Activated CD4-positive, alpha-beta T cell treated with anti-CD3 and anti-CD28 coated beads, Interleukin-2, amount 50 U/mL, for 24 hours (primary cell): ENCODE measurements at places on chromosomes 13 and 19.
A peak's percentile ranks its signal among the peaks of the same experiment; 100 is the strongest.

GRCh38 chr19:56896095-56896494, 55.6 kb upstream of the PEG3 start:
- no peak for DNase-seq

DNA sequence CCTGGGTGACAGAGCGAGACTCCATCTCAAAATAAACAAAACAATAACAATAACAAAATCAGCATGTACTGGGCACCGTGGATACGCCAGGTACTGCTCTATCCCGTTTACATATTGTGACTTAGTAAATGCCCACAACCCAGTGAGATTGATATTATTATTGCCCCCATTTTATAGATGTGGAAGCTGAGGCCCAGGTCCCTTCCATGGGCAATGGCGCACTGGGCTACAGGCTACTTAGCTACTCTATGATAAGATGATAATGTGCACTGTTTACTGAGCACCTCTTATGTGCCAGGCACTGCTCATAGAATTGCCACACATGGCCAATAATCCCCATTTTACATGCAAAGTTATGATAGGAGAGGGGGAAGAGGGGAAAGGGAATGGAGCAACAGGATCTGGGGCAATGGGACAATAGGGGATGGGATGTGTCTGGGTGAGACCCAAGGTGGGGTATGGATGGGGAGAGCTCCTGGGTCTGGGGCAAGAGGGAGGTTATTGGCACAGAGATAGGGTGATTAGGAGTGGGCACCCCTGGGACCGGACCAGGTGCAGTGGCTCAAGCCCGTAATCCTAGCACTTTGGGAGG, 5.4 kb downstream of the KCNN4 start:
- DNase-seq: no peak

GRCh38 chr13:48531416-48532255, 1.2 kb downstream of the RCBTB2 start:
- DNase-seq: no peak

GRCh38 chr19:54105796-54106195, 3.1 kb downstream of the NDUFA3 start:
- DNase-seq: no peak

DNA sequence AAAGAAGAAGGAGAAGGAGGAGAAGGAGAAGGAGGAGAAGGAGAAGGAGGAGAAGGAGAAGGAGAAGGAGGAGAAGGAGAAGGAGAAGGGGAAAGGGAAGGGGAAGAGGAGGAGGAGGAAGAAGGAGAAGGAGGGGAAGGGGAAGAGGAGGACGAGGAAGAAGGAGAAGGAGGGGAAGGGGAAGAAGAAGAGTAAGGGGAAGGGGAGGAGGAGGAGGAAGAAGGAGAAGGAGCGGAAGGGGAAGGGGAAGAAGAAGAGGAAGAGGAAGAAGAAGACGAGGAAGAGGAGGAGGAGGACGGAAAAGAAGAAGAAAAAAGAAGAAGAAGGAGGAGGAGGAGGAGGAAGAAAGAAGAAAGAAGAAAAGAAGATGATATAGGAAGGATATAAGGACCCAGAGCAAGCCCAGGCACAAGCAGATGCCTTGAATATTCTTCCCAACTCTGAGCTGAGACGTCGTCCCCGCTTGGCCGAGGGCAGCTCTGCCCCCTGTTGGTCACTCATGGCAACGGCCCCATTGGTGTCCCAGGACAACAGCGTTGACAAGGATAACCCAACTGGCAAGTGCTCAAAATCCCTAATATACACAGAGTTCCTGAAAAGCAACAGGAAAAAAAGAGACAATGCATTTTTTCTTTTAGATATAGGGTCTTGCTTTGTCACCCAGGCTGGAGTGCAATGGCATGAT, 30.6 kb upstream of the IGSF23 start:
- no peak for DNase-seq

GRCh38 chr19:33206261-33207039, 12.3 kb downstream of the LRP3 start:
- no peak for DNase-seq

GRCh38 chr19:11881151-11881800, 6.3 kb upstream of the ZNF69 start:
- peak; percentile 25 for DNase-seq

GRCh38 chr13:50887151-50887550, 22.4 kb upstream of the RNASEH2B start:
- DNase-seq: no peak

GRCh38 chr13:25335856-25336255, 34.4 kb downstream of the NUP58 start:
- DNase-seq: no peak

GRCh38 chr13:36872621-36873020, 47.4 kb downstream of the SMAD9 start:
- no peak for DNase-seq

- DNase-seq: peak; percentile 64
Observed at GRCh38 chr19:15332311-15332996, at the start of gene BRD4. BRD4 (minus strand) TSS chr19:15332539; CDS start chr19:15273099, 59,440 bp downstream.

- no peak for DNase-seq
Observed at GRCh38 chr13:33132644-33133440, 116.6 kb downstream of the KL start.

GRCh38 chr19:13404236-13404635, 102.0 kb downstream of the CACNA1A start:
- DNase-seq: no peak

- DNase-seq: no peak
Observed at GRCh38 chr19:4284176-4284958, 5.3 kb downstream of the SHD start.

GRCh38 chr19:36436531-36436930, 18.1 kb upstream of the ZFP82 start:
- no peak for DNase-seq
